ENCODE measurements at places on chromosomes 3 and 15.

- DNase-seq = no peak
Measured at GRCh38 chr3:184748219-184749135, 36.6 kb upstream of the MAGEF1 start.

DNA sequence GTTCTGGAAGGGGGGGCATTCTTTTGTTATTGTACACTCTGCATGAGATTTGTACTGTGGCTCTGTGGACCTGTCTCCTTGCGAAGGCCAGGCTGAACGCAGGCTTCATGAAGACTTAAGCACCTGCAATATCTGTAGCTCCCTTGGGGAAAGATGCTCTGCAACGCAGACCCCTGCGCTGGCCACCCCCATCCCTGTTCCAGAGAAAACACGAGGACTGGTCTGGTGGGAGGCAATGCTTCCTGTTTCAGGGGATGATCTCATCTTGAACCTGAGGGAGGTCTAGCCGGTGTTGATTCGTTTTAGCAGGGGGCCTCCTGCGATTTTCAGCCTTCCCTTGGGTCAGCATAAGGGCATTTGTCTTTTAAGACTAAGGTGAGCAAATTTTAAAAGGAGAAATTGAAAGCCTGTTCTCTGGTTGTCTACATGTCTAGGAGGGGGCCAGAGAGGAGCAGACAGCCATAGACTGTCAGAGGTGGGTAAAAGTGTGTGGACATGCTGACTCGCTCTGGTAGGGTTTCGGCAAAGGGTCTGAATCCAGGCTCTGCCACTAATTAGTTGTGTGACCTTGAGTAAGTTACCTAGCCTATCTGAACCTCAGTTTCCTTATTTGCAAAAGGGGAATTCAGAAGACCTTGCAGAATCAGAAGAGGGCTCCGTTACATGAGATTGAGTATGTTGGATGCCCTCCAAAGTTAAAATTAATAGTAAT is 80.9 kb upstream of the RASGRF1 start:
- DNase-seq = no peak

DNA sequence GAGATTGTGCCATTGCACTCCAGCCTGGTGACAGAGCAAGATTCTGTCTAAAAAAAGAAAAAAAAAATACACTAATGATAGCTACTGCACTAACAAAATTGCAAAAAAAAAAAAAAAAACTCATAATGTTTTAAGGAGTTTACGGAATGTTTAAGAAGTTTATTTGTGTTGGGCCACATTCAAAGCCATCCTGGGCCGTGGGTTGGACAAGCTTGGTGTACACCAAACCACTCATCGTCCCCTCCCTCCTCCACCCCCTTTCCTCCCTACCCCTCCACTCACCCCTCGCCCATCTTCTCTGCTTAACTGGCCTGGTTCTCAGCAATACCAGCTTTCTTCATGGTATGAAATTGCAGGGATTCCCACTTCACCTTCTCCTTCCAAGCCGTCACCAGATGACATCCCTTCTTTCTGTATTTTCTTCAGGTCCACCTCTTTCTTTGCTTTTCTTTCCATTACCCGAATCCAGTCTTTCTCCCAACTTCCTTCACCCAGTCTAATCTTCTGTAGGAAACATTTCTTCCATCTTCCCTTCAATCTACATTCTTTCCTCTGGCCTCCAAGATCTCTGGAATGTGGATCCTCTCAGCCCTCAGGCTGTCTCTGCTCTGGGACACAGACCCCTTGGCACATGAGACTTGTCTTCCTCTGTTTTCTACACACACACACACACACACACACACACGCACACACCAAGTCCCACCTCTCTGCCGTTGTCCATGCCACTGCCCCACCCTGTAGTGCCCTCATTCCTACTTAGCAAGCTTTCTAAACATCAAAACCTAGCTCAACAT is 3.5 kb upstream of the MESP1 start:
- DNase-seq = no peak

DNA sequence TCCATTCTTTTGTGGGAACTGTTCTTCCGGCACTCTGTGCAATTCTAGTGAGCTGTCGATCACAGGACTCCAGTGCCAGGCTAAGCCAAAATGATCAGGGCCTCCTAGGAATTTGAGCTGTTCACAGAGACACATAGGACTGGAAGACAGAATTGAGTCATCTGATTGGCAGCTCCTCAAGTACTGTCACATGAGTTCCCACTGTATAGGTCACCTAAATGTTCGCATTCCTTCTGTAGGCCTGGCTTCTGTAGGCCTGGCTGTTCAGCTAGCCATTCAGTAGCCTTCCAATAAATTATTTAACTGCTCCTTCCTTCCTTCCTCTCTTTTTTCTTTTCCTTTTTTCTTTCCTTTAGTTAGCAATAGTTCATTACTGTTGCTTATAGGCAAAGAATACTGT is 4.3 kb downstream of the PROS1 start:
- DNase-seq = no peak

- peak; percentile 34 for DNase-seq
Measured at GRCh38 chr3:50652709-50653108, 22.0 kb upstream of the DOCK3 start.

Measured in stimulated activated CD4-positive, alpha-beta T cell treated with anti-CD3 and anti-CD28 coated beads, Interleukin-15, amount 100 ng/mL, for 1 hour (primary cell).